ENCODE measurements at places on chromosomes 5 and 9. TPM values are rescaled to one million over a fixed set of nuclear protein-coding genes. Genes with fewer than 3 reads are reported as not detected.

The F2RL1 gene
- 209 TPM for total RNA-seq

The TSTD2 gene
- 15.9 TPM for total RNA-seq

The SLC34A1 gene
- not detected for total RNA-seq

The ACTBL2 gene
- 3.3 TPM for total RNA-seq

The PCSK1 gene
- total RNA-seq = under 0.01 TPM

Data from placental pericyte (primary cell).